Activated T-helper 1 cell treated with Interleukin-2 at 50 U/mL for 16 hours (primary cell): ENCODE measurements at places on chromosomes 3 and 15.

GRCh38 chr15:99264125-99264524, 12.8 kb downstream of the LRRC28 start:
- DNase-seq: no peak

DNA sequence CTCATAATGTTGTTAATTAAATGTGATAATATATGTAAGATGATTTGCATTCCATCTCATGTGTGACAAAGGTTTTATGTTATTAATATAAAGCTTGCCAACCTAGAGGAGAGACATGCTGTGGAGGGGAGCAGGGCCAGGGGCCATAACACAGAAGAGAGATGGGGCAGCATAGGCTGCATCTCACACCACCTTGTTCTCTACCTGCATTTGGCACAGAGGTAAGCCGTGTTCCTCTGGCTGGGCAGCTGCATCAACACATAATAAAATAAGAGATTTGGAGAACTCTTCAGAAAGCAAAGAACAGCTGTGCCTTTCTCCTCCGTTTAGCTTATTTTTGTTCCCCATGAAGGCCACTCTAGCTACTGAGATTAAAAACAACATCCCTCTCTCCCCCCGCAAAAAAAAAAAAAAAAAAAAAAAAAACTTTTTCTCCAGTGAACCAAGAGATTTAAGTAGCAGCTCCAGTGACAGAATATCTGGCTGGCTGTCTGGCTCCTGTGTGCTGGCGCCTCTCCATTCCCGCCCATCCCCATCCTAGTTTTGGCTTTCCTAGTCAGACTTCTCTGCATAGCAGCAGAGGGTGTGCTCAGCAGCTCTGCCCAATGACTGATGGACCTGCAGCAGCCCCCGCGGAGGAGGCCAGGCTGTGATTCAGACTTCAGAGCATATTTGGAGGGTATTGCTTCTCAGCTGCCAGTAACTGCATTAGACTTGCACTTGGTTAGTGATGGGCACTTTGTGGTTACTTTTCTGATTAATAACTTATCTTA, 52.2 kb upstream of the STXBP5L start:
- no peak for DNase-seq

DNA sequence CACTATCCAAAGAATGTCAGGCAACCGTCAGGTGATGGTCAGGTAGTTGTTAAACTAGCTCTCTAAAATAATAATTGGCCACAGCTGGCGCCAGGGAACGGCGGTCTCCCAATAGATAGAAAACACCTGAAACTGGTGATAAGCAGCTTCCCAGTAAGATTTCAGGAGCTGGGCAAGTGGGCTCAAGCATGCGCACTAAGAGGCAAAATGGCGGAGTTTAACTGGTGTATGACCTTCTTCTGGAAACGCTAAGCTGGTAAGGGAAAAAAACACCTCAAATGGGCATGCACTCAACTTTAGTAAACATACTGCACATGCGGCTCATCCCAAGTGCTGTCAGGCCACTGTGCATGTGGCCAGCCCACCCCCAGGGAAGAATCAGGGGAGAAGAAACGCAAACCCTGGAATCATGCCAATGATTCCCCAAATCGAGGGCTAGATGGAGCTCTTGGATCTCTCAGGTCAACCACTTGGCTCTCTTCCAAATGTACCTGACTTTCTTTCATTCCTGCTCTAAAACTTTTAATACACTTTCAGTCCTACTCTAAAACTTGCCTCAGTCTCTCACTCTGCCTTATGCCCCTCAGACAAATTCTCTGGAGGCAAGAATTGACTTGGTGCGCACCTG, 195.0 kb downstream of the ZNF621 start:
- DNase-seq: no peak

DNA sequence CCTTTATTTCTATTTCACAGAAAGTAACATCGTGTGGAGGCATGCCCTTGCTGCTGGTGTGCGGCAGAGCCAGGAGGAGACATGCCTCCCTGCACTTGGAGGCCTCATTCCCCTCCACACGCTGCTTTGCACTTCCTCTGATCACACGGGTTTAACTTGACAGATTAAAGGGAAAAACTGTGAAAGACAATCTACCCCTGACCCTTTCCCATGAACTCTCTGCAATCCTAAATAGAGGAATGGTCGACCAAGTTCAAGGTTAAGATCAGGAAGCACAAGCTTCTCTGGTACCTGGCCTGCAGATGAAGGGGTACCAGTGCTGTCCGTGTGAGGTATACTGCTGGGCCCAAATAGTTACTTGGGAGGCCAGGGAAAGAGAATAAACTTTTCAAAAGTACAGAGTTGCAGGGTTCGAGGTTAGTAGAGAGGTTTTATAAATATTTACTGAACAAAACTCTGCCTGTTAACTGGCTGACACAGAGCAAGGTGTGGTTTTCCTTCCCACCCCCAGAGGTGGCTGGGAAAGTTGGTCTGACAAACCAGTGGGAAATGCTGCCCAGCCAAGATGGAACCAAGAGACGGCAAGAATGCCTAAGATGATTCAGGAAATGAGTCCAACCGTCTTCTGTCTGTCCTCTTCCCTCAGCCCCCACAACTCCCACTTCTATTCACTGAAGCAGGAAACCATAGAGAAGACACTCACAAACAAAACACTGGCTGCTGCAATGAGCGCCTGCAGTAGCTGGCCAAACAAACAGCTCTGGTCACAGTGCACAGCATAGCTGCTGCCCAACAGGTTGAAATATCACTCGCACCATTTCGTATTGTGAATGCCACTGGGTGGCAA, 79.6 kb downstream of the IGF2BP2 start:
- no peak for DNase-seq

- DNase-seq: no peak
Measured at GRCh38 chr3:81872566-81872965, 111.1 kb upstream of the GBE1 start.
